ENCODE measurements at places on chromosomes 1 and 21. TPM values are rescaled to one million over a fixed set of nuclear protein-coding genes. Genes with fewer than 3 reads are reported as not detected.

- DNase-seq: no peak
These were observed 23.1 kb downstream of the KIAA0040 start for GRCh38 chr1:175169286-175170018.

GRCh38 chr1:45971335-45971734 is 161.1 kb downstream of the PIK3R3 start:
- DNase-seq: no peak

The HJV gene
- not detected for total RNA-seq

DNA sequence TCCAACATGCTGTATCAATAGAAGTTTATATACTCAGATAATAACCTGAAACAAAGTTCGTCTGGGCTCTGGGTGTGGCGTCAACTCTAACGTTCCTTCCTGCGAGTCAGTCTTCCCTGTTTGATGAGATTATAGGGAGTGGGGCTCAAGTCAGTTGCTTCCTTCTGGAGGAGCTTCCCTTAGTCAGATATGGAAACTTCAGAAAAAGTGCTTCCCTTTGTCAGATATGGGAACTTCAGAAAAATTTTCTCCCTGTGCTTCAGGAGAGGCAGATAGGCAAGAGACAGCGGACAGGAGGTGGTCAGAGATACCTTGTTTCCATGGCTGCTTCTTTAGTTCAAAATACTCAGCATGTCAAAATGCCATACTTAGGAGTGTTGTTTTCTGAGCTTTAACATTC is 51.1 kb upstream of the PRDX6 start:
- DNase-seq: no peak

GRCh38 chr21:15255261-15255660 is 190.5 kb upstream of the NRIP1 start:
- no peak for DNase-seq

DNA sequence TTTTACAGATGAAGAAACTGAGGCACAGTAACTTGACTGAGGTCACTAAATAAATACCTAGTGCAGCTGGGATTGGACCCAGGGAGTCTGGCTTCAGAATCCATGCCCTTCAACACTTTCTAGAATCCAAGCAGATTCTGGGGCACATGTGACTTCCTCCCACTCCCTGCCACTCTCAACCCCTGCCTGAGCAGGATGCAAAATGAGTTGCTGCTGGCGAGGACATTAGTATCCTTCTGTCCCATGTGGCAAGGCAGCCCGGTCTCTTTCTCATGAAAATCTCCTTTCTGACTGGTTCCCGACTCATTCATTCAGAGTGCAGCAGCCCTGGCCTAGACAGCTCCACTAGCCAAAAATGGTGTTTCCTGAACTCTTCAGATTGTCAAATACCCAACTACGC is 28.4 kb downstream of the TNNT2 start:
- DNase-seq: no peak

DNA sequence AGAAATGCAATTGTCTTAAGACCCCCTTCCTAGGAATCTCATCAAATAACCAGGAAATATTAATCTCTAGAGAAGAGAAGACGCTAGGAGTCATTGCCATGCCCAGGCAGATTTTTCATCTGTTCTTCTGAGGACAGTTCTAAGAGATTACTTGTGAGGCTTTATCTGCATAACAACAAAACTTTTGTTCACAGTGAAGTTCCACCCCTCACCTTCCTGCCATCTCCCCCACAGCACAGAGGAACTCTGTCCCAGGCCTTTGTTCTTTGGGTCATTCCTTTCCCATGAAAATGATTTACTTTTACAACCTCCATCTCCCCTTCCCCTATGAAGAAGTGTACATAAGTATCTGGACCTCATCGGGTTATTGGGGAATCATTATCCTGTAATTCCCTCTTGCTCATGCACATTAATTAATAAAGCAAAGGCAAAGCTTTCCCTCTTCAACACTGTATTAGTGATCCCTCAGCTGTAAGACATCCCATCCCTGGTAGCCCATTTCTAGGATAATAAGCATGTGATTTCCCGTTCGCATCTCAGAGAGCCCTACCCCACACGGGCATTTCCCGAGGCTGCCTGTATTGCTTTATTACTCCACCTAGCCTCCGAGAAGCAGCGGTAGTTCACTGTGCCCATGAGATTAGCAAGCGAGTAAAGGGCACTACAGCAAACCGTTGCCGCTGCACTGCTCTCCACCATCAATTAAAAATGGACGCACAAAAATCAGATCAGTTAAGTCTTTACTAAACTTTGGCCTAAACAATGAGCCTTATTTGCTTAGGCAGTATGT is 384.4 kb upstream of the CAMK1G start:
- DNase-seq: no peak

- no peak for DNase-seq
These were observed 199.7 kb upstream of the TMPRSS15 start for GRCh38 chr21:18603261-18603660.

DNA sequence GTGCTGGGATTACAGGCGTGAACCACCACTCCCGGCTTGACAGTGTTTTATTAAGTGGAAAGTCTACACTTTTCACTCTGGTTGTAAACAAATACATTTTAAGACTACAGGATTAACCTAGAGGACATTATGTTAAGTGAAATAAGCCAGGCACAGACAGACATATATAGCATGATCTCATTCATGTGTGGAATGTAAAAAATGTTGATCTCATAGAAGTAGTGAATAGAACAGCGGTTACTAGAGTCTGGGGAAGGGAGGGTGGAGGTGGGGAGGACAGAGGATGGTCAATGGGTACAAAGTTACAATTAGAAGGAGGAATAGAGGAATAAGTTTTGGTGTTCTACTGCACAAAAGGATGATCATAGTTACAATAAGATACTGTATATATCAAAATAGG is 16.9 kb downstream of the CTH start:
- DNase-seq: no peak

The PLA2G5 gene
- 2.7 TPM for total RNA-seq
